ENCODE measurements at places on chromosomes 2 and 18.
A peak's percentile ranks its signal among the peaks of the same experiment; 100 is the strongest.

GRCh38 chr2:163888591-163888990 is 152.8 kb upstream of the FIGN start:
- no peak for DNase-seq

GRCh38 chr2:41837610-41838009 is 210.2 kb upstream of the PKDCC start:
- no peak for DNase-seq

DNA sequence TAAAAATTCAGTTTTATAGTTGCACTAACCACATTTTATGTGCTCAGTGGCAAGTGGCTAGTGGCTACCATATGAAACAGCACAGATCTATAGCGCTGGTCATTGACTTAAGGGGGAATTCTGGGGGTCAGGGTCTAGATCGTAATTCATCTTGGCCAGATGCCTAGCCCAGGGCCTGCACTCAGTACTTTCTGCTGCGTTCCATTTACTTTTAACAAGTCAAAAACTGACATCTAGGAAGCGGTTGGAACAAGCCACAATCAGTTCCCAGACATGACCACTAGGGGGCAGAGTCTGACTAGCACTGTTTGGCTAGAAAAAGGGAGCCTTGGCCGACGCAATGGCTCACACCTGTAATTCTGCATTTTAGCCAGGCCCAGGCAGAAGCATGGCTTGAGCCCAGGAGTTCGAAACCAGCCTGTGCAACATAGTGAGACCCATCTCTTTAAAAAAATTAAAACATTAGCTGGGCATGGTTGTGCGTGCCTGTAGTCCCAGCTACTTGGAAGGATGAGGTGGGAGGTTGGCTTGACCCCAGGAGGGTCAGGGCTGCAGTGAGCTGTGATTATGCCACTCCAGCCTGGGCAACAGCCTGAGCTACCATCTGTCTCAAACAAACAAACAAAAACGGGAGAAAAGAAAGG is 9.0 kb upstream of the TMBIM1 start:
- DNase-seq = peak; percentile 91

GRCh38 chr2:168730344-168730743 is 72.1 kb upstream of the NOSTRIN start:
- no peak for DNase-seq

- no peak for DNase-seq
Observed at GRCh38 chr2:224562831-224563230, 22.3 kb downstream of the CUL3 start.

DNA sequence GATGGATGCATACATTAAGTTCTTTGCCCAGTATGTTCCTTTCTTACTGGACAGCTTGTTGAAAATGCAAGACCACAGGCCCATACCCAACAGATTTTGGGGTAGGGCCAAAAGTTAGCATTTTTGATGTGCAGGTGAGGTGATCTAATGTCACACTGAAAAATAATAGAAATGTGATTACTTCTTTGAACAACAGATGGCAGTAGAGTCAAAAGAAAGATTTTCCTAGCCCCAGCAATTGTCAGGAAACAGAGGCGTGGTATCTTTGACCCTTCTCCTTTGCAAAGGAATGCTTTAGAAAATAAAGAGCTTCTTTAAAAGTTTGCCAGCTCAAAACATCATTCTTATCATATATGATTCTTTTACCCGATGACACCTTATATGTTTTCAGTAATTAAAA is 343.6 kb upstream of the SYT4 start:
- no peak for DNase-seq

DNA sequence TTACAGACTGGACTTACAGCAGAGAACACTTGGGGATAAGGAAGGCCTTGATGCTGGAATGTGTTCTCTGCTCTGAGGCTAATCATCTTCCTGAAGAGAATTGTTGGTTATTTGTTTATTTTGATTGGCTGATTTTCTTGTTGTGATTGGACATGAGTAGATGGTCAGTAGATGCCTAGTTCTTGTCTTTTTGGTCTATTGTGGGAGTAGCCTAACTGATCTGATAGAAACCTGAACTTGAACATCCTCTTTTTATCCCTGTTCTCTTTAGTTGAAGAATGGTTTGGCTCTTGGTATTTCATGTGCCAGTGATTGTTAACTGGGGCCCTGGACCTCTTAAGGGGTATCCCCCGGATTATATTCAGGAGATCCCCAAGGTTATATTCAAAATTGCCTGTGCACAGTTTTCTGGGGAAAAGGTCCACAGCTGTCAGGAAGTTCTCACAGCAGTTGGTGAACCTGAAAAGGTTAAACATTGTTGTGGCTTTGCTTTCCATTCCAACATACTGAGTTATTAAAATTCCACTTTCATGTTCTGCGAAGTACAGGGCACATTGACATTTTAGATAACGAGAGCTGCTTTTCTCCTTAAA is 13.6 kb downstream of the TWSG1 start:
- DNase-seq = no peak

DNA sequence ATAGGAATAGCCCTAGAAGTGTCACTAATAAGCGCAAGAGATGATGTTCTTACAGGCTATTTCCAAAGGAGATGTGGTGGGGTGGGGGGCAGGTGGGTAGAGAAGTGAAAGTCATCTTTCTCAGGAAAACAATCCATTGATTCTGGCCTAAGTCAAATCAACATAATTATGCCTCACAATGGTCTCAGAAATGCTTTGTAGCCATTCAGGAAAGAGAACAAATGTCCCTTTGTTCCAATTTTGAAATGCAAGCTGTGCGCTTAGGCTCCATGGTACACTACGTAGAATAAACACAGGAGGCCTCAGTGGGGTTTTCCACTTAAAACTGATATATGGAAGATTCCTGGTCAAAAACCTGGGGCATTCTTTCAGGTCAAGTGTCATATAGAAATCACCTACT is 529.9 kb upstream of the KLHL29 start:
- DNase-seq = no peak
